SW 1271 (cell line): ENCODE measurements at places on chromosomes 11 and 22.

- DNase-seq: no peak
Measured at GRCh38 chr22:45631841-45632238, 39.8 kb upstream of the ATXN10 start.

DNA sequence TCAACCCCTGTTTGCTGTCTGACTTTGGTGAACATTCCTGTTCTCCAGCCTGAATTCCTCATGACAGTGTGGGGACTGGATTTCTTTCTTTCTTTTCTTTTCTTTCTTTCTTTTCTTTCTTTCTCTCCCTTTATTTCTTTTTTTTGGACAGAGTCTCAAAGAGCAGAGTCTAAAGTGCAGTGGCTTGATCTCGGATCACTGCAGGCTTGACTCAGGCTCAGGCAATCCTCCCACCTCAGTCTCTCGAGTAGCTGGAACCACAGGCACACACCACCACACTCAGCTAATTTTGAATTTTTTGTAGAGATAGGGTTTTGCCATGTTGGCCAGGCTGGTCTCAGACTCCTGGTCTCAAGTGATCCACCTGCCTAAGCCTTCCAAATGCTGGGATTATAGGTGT lies 63.1 kb downstream of the RPUSD4 start:
- no peak for DNase-seq

DNA sequence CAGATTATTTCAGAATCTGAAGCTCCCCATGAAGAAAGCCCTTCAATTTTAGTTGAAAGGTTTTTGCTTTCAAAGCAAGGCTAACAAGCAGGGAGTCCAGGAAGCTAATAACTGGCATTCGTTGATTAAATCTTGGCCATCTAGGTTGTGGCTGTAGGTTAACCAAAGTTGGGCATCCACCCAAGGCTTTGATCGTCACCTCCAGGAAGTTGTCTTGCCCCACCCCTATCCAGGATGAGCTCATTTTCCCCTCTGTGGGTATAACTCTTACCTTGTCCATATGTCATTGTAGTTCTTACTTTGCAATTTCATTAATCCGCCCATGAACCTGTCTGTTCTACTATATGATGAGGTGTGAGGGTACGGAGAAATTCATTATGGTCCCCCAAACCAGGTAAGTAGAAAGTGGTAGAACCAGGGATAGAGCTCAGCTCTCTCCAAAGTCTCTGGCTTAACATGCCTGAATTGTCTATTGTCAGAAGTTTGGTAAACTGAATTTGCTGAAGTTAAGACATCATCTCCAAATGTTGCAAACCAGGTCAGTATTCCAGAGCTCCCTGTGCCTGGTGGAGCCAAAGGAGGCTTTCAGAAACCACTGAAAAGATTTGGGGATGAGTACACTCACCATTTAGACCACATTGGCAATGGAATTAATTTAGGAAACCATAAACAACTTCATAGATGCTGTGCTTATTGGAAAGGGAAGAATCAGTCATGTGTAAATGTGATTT lies 97.1 kb downstream of the CD44 start:
- DNase-seq: no peak

DNA sequence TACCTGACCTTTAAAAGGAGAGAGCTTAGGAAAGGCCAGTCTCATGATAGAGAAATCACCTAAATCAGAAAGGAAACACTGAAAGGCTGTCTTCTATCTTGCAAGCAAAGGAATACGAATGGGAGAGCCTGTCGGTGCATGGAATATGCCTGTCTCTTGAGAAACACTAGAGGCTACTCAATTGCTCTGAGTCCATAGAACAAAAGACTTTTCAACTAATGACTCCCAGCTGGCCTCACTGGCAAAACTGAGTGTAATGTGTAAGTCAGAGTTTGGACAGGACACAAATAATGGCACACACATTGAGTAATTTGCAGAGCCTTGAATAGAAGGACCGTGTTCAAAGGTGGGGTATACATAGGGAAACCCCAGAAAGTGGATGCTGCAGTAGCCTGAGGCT lies 171.0 kb upstream of the ARHGAP20 start:
- DNase-seq: no peak

GRCh38 chr11:102974552-102975280 lies 19.2 kb upstream of the MMP13 start:
- no peak for DNase-seq

DNA sequence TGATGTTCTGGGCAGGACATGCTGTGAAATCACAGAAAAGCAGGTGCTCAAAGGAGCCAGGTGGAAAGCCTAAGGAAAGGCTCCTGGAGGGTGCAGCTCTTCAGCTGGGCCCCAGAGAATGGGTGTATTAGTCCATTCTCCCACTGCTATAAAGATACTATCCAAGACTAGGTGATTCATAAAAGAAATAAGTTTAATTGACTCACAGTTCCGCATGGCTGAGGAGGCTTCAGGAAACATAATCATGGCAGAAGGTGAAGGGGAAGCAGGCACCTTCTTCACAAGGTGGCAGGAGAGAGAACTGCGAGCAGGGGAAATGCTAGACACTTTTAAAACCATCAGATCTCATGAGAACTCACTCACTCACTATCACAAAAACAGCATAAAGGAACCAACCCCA lies 43.1 kb upstream of the DEUP1 start:
- no peak for DNase-seq

DNA sequence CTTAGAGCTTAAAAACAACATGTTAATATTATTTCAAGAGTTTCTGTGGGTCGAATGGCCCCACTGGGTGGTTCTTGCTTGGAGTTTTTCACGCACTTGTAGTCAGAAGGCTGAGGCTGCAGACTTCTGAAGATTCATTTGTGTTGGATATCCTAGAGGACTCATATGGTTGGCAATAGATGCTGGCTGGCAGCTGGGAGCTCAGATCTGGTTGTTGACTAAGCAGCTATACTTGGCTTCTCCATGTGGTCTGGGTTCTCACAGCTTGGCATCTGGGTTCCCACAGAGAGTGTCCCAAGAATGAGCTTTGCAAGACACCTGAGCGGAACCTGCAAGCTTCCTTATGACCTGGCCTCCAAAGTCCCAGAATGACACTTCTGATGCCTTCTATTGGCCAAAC lies 163.9 kb upstream of the ZC3H12C start:
- DNase-seq: no peak

DNA sequence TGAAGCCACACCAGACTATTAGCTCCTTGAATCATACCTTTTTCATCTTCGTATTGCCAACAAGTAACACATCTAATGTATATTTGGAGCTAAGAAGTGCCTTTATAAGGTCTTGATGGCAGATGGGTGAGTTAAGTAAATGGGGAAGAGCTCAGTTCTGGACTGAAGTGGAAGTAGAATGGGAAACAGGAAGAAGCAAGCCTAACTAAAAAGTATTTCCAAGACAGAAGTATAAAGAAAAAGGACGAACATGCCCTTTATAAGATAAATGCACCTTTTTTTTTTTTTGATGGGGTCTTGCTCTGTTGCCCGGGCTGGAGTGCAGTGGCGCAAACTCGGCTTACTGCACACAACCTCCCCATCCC lies 14.5 kb downstream of the CRTAM start:
- DNase-seq: no peak

GRCh38 chr11:1162491-1163311 lies 4.9 kb downstream of the MUC5AC start:
- no peak for DNase-seq
